Mucosa of descending colon (tissue), 3 donors: ENCODE measurements at places on chromosomes 4 and X. TPM values are rescaled to one million over a fixed set of nuclear protein-coding genes. Genes with fewer than 3 reads are reported as not detected.

DNA sequence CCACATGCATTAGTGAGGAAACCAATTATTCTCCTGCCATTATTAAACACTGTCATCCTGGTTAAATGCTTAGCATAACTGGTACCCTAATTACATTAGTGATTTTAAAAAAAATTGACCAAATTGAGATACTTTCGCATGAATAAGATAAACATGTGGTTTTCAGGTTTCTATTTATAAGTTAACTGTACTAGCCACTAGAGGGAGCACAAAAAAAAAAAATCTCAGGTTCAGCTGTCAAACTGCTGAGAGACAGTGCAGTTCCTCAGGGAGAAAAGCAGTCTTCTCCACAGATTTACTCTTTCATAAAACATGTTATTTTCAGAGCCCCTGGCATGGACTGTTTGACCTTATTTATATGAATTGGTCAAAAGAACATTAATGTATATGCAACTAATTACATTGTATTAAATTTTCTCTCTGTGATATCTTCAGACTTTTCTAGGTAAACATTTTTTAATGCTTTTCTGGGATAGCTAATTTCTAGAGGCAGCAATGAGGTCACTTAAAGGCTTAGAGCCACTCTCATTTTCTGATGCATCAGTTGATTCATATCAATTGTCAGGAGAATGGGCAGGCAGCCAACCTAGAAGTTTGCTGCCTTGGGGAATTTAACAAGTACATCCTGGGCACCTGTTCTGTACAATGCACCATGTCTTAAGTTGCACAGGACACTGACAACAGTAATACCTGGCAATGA, 167.5 kb downstream of the CDS1 start:
- DNase-seq, result no peak

DNA sequence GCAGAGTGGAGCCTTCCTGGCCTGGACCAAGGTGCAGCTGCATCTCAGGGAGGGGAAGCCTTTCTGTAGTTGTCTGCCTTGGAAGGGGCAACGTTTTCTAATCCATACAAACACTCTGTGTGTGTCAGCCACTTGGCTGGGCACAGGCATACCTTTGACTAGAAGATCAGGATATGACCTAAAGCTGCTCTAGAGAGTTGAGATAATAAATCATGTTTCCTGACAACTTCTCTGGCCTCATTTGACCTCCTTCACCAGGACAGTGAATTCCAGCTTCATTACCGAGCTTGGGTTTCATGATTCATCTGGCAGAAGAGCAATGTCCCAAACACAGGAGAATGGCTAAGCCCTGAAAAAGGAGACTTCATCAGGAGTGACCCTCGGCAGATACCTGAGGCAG, 89.6 kb upstream of the KIT start:
- no peak for DNase-seq

DNA sequence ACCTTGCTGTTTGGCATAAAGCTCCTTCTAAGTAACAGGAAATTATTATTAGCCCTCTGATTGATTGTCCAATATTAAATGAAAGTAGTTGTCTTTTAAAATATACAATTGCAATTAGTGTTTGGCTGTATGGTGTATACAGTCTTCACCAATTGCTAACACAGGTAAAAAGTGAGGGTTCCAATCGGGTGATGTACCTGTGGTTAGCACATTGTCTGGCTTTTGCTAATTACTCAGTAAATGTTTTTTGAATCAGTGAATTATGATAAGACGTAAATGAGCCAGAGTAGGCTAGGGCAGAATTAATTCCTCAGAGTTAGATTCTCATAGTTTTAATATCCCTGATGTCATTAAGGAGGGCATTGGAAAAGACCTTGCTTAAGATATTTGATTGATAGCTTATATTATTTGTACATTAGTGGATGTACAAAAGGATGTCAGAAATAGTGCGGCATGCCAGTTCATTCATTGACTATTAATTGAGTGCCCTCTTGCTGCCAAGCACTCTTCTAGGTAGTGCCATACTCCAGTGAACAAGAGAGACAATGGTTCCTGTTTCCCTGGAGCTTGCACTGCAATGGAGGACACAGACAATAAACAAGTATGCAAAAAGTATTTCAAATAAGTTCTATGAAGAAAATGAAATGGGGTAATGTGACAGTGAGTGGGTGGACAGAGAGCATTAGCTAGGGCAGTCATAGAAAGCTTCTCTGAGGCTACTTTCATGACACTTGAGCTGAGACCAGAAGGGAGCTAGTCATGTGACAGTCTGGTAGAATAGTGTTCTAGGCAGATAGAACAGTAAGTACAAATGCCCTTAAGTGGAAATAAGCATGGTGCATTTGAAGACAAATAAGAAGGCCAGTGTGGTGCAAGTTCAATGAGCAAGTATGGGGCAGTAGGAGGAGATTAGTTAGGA, 205.9 kb upstream of the CASK start:
- DNase-seq, result no peak

- DNase-seq, result peak; percentile 79
Observed at GRCh38 chr4:15654593-15655222, 449 bp downstream of the FBXL5 start.

DNA sequence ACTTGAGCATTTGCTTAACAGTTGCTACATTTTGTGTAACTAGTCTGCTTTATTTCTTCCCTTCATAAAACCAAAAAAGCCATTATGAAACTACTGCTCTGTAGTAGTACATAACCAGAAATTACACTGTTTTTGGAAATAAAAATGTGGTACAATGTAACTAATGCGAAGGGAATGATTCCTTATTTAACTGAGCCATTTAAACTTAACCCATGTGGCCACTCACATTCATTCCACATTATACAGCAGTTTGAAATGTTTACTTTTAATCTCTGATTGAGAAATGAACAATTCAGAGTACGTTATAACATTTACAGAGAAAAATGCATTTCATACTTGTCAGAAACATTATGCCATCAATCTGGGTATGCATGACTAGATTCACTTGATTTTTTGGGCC, 94.2 kb downstream of the NYX start:
- DNase-seq, result no peak

- DNase-seq, result no peak
Observed at GRCh38 chr4:39621582-39621981, 17.1 kb downstream of the SMIM14 start.

GRCh38 chrX:45134315-45134731, 66.4 kb downstream of the DIPK2B start:
- no peak for DNase-seq

DNA sequence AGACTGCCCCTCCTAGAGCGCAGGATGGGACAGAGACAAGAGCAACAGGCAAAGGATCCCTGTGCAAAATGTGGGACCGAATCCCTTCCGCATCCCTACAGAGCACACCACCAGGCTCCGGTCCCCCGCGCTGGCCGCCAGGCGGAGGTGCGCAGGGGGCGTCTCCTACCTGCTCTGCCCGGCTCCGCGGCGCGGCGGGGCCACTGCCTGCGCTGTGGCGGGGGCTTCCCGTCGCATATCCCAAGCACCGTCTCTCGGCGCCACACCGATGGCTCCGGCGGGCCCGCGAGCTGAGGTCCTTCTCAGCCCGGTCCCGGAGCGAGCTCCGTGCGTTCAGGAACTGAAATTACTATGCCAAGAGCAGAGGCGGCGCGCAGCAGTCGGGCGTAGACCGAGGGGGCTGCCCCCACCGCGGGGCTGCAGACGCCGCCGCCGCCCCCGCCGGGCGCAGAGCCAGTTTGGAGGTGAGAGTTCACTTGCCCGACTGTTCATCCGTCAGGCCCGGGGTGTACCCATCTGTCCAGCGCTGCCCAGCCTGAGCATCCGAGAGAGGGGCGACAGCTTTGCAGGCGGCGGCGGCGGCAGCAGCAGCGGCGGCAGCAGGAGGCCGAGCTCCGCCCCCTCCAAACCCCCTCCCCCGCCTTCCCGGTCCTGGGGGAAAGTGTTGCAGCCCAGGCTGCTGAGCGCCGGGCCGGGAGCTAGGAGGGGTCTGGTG, at the start of gene GPRIN3:
TSS of gene GPRIN3 (minus strand) at position 355 of the 715 bp plus-strand sequence. CDS start 57,690 bp downstream, outside the sequence.
- peak; percentile 72 for DNase-seq

GRCh38 chr4:24158031-24158430, 268.2 kb upstream of the PPARGC1A start:
- DNase-seq, result no peak

DNA sequence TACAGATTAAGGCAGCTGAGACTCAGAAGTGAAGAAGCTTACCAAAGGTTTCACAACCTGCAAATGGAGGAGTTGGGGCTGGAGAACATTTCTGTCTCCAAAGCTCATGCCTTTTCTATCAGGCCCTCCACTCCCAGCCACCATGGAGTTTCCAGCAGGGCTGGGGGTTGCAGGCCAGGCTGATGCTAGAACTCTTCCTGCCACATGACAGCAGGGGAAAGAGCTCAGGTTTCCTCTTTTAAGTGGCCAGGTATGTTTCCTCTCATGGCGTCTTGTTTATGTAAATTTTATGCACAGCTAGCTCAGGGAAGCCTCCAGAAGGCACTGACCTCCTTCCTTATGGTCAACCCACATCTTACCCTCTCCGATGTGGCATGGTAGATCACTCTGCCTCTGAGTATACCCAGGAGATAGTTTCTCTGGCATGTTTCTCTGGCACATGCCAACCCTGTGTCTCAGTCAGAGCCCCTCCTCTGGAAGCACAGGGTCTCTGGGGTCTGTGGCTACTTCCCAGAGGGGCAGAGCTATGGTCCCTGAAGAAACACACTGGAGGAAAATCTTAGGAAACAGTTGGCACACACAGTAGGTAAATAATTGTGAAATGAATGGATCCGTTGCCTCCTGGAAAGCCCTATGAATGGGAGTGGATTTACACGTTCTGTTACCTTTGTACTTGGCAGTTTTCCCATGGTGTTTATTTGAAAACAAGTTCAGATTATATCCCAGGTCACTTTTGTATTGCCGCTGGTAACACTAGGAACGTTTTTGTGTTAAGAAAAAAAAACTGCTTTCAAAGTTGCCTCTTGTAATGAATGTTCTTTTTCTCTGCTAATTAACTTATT, 28.9 kb downstream of the PDK3 start:
- DNase-seq, result no peak

DNA sequence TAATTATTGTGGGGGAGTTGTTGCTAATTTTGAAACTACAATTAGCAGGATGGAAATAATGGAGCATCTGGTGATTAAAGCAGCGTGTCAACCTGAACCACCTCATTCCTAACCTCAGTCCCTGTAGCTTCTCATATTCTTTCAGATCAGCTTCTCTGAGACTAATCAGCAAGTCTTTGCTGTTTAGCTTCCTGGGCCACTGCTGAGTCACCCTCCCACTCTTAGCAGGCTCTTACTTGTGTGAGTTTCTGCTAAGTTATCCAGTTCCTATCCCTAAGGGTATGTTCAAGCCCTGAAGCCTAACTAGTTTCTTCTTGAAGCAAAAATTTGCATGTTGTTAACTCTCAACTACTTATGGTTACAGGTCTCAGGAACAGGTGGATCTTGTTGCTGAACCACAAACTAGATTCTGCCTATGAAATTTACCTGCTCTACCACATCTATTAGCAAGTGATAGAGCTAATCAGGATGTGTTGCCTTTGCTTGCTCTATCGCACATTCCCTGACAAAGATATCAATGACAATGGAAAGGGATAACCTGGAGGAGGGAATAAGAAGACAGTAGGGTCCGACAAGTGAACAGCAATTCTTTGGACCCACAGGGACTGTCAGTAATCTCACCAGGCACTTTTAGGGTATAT, 134.2 kb downstream of the EIF4E start:
- DNase-seq, result no peak

GRCh38 chr4:140867356-140867755, 111.2 kb upstream of the TBC1D9 start:
- no peak for DNase-seq

GRCh38 chr4:139044291-139044690, 28.7 kb downstream of the NOCT start:
- DNase-seq, result no peak

- DNase-seq, result no peak
Observed at GRCh38 chr4:6326312-6327060, 56.8 kb downstream of the WFS1 start.

- no peak for DNase-seq
Observed at GRCh38 chr4:20954541-20954940, 254.3 kb downstream of the PACRGL start.

DNA sequence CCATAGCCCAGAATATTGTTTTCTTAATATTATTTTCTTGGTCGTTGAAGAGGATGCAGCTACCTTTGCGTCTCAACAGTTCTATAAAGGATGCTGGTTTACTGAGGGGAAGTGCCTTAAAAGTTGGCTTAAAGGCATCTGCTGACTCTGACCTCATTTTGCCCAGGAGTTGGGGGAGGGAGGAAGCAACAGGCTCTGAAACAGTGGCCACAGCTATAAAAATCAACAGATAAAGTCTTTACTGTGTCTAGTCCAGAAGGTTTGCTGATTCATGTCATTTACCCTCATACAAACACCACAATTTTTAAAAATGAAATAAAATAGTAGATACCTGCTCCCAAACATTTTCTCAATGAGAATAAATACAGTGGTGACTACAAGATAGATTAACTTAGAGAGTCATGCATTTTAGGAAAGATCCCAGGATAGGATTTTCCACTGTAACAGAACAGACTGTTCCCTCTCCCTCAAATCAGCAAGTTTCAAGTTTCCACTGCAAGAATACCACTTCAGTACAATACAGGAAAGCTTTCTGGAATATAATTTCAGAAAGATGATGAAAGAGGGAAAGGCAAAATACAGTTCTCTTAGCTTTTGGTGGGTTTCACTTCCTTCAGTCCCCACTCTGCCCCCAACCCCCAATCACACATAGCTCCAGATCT, 1.9 kb downstream of the PHKA1 start:
- DNase-seq, result no peak

DNA sequence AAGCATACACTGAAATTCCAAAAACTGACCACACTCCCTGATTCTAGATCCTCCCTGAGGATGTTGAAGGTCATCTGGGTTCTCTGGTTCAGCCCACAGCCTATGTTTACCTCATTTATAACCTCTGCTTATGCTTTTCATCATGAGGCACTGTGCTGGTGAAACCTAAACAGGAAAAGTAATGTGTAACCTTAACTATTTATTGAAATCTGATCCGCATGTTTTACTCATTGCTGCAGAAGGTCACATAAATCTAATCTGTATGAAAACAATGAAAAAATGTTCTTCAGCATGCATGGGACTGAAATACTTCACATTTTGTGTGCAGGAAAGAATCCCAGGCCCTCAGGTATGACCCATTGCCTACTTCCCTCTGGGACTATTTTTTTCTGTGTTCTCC, 30.3 kb downstream of the UCHL1 start:
- DNase-seq, result no peak

- DNase-seq, result no peak
Observed at GRCh38 chrX:152197465-152197864, 59.1 kb upstream of the MAGEA10 start.

The ANXA3 gene
- total RNA-seq, result 24.4 TPM

The LINC00632 gene
- 27.2 TPM for total RNA-seq

The GABRG1 gene
- total RNA-seq, result 0.03 TPM

The PLXNB3 gene
- total RNA-seq, result 3.3 TPM

The SPANXA2 gene
- not detected for total RNA-seq

The CXorf49 gene
- not detected for total RNA-seq

The THOC2 gene
- 75.8 TPM for total RNA-seq

The ADH1B gene
- 43.9 TPM for total RNA-seq
